ENCODE measurements at places on chromosomes 3 and 15. TPM values are rescaled to one million over a fixed set of nuclear protein-coding genes. Genes with fewer than 3 reads are reported as not detected.

DNA sequence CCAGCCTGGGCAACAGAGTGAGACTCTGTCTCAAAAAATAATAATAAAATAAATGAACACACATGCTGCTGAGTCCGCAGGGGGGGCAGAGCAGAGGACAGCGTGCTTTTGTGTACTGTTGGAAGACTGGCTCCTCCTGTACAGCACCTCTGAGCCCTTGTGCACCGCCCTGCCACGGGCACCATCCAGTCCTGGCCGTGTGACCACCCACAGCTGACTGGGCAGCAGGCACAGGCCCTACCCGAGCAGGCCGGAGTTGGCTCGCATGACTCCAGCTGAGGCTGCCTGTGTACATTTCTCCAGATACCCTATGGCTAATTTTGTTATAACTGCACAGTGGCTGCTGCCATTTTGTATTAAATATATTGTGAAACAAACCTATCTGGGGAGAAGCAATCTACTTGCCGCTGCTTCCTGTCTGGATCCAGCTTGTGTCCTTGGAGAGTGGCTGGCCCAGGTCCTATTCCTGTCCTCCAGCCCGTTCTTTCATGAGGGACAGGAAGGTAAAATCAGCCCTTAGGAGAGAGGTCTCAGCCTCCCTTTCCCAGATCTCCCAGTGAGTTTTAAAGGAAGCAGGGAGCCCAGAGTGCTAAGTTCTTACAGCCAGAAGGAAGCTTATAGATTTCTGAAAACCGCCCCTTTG is 14.6 kb downstream of the IVD start:
- no peak overlapping the region for H3K4me3 ChIP-seq
- H3K27me3 ChIP-seq = no peaks in the 10 kb centered on the region
- H3K4me1 ChIP-seq = no peaks in the 10 kb centered on the region

GRCh38 chr3:119570229-119570628 is 9.1 kb upstream of the ADPRH start:
- no peak overlapping the region for H3K27ac ChIP-seq
- H3K27me3 ChIP-seq = no peaks in the 10 kb centered on the region
- DNase-seq = no peak
- H3K4me1 ChIP-seq = no peaks in the 10 kb centered on the region
- H3K4me3 ChIP-seq = no peak overlapping the region

APBA2 gene
- total RNA-seq = 0.64 TPM

CFAP161 gene
- total RNA-seq = 1.0 TPM

- H3K27ac ChIP-seq = no peak overlapping the region
- no peak for DNase-seq
- H3K36me3 ChIP-seq = no peaks in the 10 kb centered on the region
- no peaks in the 10 kb centered on the region for H3K4me1 ChIP-seq
- peak overlapping the region; percentile 7 for H3K4me3 ChIP-seq
These were observed 9.9 kb downstream of the ZIC1 start for GRCh38 chr3:147418808-147419701.

DNA sequence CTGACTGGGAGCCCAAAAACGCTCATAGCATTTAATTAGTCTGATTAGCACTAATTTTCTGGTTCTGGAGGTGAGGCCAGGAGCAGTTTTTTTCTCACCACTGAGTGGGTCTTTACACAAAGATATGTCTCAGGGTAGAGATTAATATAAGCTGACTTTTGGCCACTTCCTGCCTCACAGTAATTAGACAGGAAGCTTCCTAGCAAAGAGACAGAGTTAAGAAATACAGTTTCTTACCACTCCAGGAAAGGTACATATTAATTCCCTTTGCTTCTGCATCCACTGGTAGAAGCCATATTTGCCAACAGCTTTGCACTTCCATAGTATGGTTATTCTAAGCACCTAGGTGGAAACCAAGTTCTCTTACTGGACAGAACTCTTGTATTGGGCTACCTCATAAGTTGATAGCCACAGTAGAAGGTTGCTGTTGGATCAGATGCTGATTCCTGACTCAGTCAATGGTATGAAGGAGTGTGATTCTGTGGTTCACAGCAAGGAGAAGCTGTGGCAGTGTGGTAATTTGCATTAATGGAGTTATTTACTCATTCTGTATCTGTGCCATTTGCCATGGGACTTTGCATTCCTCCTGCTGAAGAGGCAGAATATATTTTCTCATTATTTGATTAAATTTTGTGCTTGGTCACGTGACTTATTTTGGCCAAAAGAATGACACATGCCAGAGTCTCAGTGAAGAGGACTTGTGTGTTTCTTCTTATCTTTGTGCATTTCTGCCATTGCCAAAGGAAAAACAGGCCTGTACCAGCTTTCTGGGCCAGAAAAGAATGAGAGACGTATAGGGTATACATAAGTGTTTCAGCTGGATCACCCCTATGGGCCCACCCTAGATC is 17.5 kb upstream of the ZBTB20 start:
- no peak for DNase-seq
- H3K27ac ChIP-seq = peak overlapping the region; percentile 19
- H3K27me3 ChIP-seq = no peaks in the 10 kb centered on the region
- no peaks in the 10 kb centered on the region for H3K4me1 ChIP-seq
- no peaks in the 10 kb centered on the region for H3K36me3 ChIP-seq

- no peaks in the 10 kb centered on the region for H3K36me3 ChIP-seq
- peaks cover 20% of the 10 kb centered on the region for H3K4me1 ChIP-seq
- H3K27ac ChIP-seq = peak overlapping the region; percentile 98
- H3K27me3 ChIP-seq = no peaks in the 10 kb centered on the region
- no peak for DNase-seq
- no peak overlapping the region for H3K4me3 ChIP-seq
These were observed 19.3 kb upstream of the ANPEP start for GRCh38 chr15:89833966-89834365.

- H3K27ac ChIP-seq = no peak overlapping the region
- no peak for DNase-seq
- H3K4me3 ChIP-seq = no peak overlapping the region
- H3K4me1 ChIP-seq = no peaks in the 10 kb centered on the region
These were observed 62.0 kb downstream of the SFMBT1 start for GRCh38 chr3:52983828-52984227.

- H3K27ac ChIP-seq = no peak overlapping the region
- no peaks in the 10 kb centered on the region for H3K36me3 ChIP-seq
- no peaks in the 10 kb centered on the region for H3K27me3 ChIP-seq
- DNase-seq = no peak
- no peak overlapping the region for H3K4me3 ChIP-seq
These were observed 169.8 kb downstream of the POTEB3 start for GRCh38 chr15:21270474-21270873.

GRCh38 chr3:58223855-58224254 is 13.1 kb upstream of the DNASE1L3 start:
- no peaks in the 10 kb centered on the region for H3K36me3 ChIP-seq
- no peaks in the 10 kb centered on the region for H3K4me1 ChIP-seq
- H3K4me3 ChIP-seq = no peak overlapping the region
- H3K27me3 ChIP-seq = no peaks in the 10 kb centered on the region
- DNase-seq = no peak
- no peak overlapping the region for H3K27ac ChIP-seq

GREM1 gene
- total RNA-seq = 1.4 TPM

CASR gene
- not detected for total RNA-seq

UBAP1L gene
- total RNA-seq = 10.0 TPM

STRIT1 gene
- total RNA-seq = not detected

- no peaks in the 10 kb centered on the region for H3K36me3 ChIP-seq
- H3K27me3 ChIP-seq = no peaks in the 10 kb centered on the region
- H3K4me3 ChIP-seq = no peak overlapping the region
- DNase-seq = no peak
- H3K4me1 ChIP-seq = no peaks in the 10 kb centered on the region
These were observed 70.7 kb downstream of the C3orf70 start for GRCh38 chr3:185082149-185082548.

SERPINI1 gene
- 6.3 TPM for total RNA-seq

DNA sequence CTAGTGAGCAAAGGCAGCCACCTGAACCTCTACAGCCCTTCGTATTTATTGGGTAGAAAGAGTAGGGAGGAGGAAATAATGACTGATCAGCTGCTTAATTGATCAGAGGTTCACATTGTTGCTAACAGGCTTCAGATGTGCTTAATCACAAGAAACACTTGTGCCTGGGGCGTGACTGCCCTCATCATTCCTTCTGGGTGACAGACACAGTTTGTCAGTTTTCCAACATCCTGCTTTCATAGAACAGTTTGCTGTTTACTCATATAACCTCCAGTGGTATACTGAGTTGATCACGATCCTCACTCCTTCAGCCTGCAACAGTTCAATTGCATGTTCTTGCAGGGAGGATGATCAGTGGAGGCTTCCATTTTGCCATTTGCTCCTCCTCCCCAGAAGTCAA is 13.6 kb upstream of the CASR start:
- no peaks in the 10 kb centered on the region for H3K36me3 ChIP-seq
- no peak for DNase-seq
- H3K27me3 ChIP-seq = no peaks in the 10 kb centered on the region
- H3K27ac ChIP-seq = no peak overlapping the region
- H3K4me3 ChIP-seq = no peak overlapping the region

DNA sequence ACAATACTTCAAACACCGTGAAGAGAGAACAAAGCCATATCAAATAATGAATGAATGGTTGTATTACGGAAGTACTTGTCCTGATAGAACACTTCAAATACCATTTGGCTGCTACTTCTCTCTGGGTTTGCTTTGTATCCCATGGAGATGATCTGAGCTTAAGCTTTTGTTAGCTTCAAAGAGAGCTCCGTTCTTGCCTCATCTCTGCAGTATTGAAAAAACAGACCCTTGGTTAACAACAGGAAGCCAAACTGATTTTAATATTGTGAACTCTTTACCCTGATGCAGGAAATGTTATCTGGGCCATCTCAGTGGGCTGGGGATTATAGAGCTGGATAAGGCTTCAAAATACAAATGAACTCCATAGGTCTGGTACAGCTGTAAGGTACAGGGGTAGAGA is 101.0 kb downstream of the CHL1 start:
- H3K27ac ChIP-seq = no peak overlapping the region
- no peak overlapping the region for H3K4me3 ChIP-seq
- no peaks in the 10 kb centered on the region for H3K27me3 ChIP-seq
- no peak for DNase-seq

DNA sequence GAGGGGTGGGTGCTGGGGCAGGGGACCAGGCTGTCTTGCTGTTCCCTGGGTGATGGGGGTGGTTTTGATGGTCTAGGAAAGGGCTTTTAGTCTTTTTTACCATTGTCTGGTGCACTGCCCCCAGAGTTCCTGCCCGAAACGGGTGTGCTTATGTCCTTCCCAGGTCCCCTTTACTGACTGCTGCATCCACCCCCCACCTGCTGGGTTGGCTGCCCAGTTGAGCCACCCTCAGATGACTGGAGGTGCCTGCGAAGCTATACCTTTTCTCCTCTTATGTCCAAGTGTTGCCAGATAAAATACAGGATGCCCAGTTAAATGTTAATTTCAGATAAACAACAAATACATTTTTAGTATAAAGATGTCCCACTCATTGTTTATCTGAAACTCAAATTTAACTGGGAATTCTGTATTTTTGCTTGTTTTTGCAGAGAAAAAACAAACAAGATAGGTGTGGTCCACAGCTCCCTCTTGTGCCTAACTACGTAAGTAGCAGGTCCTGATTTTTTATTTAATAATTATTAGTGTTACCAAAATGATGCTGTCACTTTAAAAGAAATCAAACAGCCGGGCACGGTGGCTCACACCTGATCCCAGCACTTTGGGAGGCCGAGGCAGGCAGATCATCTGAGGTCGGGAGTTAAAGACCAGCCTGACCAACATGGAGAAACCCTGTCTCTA is 6.1 kb upstream of the RPP14 start:
- H3K36me3 ChIP-seq = no peaks in the 10 kb centered on the region
- peaks cover 3% of the 10 kb centered on the region for H3K27me3 ChIP-seq
- H3K4me1 ChIP-seq = no peaks in the 10 kb centered on the region
- DNase-seq = no peak
- H3K27ac ChIP-seq = no peak overlapping the region

DNA sequence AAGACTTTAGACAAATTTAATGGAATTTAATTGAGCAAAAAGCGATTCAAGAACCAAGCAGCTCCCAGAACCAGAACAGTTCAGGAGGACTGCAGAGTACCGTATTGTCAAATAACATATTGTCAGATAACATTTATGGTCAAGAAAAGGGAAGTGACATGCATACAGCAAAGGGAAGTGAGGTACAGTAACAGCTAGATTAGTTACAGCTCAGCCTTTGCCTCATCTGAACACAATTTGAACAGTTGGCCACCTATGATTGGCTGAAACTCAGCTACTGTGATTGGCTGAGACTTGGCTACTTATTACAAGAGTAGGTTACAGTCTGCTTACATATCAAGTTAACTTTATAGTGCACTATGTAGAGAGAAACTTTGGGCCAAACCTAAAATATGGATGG is 21.9 kb downstream of the ZFAND6 start:
- H3K36me3 ChIP-seq = no peaks in the 10 kb centered on the region
- H3K4me1 ChIP-seq = no peaks in the 10 kb centered on the region
- H3K27me3 ChIP-seq = no peaks in the 10 kb centered on the region
- DNase-seq = no peak
- H3K4me3 ChIP-seq = no peak overlapping the region

GUCA1C gene
- not detected for total RNA-seq

UACA gene
- 144 TPM for total RNA-seq

- no peaks in the 10 kb centered on the region for H3K27me3 ChIP-seq
- H3K36me3 ChIP-seq = no peaks in the 10 kb centered on the region
- H3K27ac ChIP-seq = no peak overlapping the region
- DNase-seq = no peak
- H3K4me3 ChIP-seq = no peak overlapping the region
- no peaks in the 10 kb centered on the region for H3K4me1 ChIP-seq
These were observed 662.9 kb upstream of the TBL1XR1 start for GRCh38 chr3:177860184-177860583.

DNA sequence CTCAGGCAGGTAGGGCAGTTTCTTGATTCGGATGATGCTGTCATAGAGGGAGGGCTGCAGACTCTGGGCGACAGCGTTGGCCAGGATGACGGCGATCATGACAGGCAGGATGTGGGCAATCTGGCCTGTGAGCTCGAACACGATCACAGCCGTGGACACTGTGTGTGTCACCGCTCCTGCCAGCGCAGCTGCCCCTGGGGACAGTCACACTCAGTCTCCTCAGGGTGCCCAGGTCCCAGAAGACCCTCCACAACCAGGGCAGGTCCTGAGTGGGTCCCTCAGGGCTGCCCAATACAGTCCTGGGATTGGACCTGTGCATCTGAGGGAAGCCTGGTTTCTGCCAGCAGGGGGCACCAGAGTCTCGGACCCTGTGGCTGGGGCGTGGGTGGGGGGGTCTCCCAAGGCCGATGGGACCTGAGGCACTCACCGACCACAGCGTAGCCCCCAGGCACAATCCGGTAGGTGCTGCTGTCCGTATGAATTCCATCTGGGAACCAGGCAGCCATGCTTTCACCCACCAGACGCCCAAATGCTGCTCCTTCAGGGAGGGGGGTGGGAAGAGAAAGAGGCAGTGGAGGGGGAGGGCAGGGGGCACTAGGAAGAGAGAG is 7.2 kb downstream of the CLCN2 start:
- H3K27ac ChIP-seq = no peak overlapping the region
- no peak overlapping the region for H3K4me3 ChIP-seq
- no peaks in the 10 kb centered on the region for H3K36me3 ChIP-seq
- DNase-seq = no peak
- no peaks in the 10 kb centered on the region for H3K4me1 ChIP-seq

Data from breast epithelium (tissue), 4 donors.